ENCODE measurements at places on chromosomes 2 and 18.

- no peak for DNase-seq
Measured at GRCh38 chr2:190922376-190922775, 41.8 kb downstream of the GLS start.

- no peak for DNase-seq
Measured at GRCh38 chr2:116696223-116696622, 1118.3 kb upstream of the DDX18 start.

DNA sequence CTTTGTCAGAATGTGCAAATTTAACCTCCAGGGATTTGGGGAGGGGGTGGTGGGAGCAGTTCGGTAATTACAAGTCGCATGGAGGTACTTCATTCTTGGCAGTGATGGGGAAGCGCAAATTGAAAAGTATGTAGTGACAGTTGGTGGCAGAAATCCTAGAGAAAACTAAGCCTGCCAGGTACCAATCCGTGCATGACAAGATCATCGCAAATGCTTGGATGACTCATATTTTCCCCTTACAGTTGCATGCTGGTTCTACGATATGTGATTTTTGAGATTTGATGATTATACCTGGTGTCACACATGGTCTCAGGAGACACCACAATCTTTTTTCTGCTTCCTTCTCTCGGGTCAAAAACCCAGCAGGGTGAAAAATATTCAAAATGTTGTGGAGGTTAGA lies 479.7 kb upstream of the ID2 start:
- no peak for DNase-seq

GRCh38 chr2:5877360-5877759 lies 185.2 kb downstream of the SOX11 start:
- no peak for DNase-seq

DNA sequence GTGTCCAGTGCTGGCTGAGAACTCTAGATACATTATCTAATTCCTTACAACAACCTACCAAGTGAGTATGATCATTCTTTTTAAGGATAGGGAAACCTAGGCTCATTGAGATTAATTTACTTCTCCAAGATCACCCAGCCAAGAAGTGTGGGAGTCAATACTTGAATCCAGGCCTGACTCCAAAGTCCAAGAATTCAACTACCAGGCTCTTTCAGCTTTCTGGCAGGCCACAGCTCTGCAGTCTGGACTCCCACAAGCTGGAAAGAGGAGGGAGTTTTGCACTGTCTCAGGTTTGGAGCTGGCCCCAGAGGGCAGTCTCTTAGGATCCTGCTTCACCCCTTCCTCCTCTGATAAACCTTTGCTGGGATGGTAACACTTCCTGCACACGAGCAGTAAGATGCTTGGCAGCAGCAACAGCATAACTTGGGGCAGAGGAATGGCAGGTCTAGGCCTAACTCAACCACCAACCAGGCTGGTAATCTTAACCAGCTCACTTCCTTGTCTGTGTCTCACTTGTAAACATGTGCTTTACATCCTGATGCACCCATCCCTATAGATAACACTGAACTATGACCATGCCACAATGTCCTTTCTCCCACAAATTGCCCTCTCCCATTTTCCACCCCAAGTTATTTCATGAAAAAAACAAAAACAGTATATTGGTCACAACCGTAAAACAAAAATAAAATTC lies 111.1 kb upstream of the ACAA2 start:
- DNase-seq = no peak
